Natural killer cell (primary cell): ENCODE measurements at places on chromosomes 11 and 22. TPM values are rescaled to one million over a fixed set of nuclear protein-coding genes. Genes with fewer than 3 reads are reported as not detected.

- DNase-seq = no peak
- H3K36me3 ChIP-seq = no peaks in the 10 kb centered on the region
- H3K27ac ChIP-seq = no peak overlapping the region
- H3K27me3 ChIP-seq = peaks cover 15% of the 10 kb centered on the region
- no peak overlapping the region for H3K4me3 ChIP-seq
Observed at GRCh38 chr11:61507012-61507768, 1.4 kb upstream of the LRRC10B start.

- no peaks in the 10 kb centered on the region for H3K36me3 ChIP-seq
- H3K4me3 ChIP-seq = no peak overlapping the region
- no peak for DNase-seq
- H3K4me1 ChIP-seq = peaks cover 12% of the 10 kb centered on the region
- H3K27ac ChIP-seq = no peak overlapping the region
- H3K27me3 ChIP-seq = no peaks in the 10 kb centered on the region
Observed at GRCh38 chr11:72772059-72772458, 19.9 kb upstream of the ARAP1 start.

GRCh38 chr11:67642173-67643120 lies 2.9 kb upstream of the TBX10 start:
- H3K27ac ChIP-seq = no peak overlapping the region
- no peak for DNase-seq
- no peaks in the 10 kb centered on the region for H3K27me3 ChIP-seq

The COX8A gene
- 166 TPM for total RNA-seq

The PHOX2A gene
- total RNA-seq = not detected
